ENCODE measurements at places on chromosomes 12 and 14. TPM values are rescaled to one million over a fixed set of nuclear protein-coding genes. Genes with fewer than 3 reads are reported as not detected.

YAF2 gene
- 19.9 TPM for total RNA-seq

DNA sequence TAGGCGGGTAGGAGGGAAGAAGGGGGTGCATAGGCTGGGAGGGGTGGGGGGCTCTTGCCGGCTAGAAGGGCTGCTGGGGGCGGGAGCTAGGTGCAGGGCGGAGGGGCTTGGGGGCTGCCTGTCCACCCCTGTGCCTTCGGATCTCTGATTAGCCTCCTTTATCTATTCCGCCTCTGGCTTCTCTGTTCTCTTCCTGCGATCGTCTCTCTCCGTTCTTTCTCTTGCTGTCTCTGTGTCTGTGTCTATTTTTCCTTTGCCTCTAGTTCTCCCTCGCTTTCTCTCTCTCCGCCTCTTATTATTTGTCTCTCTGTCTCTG is 166.7 kb upstream of the LHX5 start:
- no peaks in the 10 kb centered on the region for H3K36me3 ChIP-seq
- no peaks in the 10 kb centered on the region for H3K27me3 ChIP-seq

CPM gene
- 1.8 TPM for total RNA-seq

GRCh38 chr14:21748869-21749303 is 75.3 kb upstream of the OR4E1 start:
- H3K27ac ChIP-seq = no peak overlapping the region
- no peak overlapping the region for H3K4me3 ChIP-seq
- H3K27me3 ChIP-seq = no peaks in the 10 kb centered on the region
- DNase-seq = no peak
- H3K4me1 ChIP-seq = no peaks in the 10 kb centered on the region
- no peaks in the 10 kb centered on the region for H3K36me3 ChIP-seq

RITA1 gene
- 22.4 TPM for total RNA-seq

RIPK3 gene
- 11.9 TPM for total RNA-seq

DNA sequence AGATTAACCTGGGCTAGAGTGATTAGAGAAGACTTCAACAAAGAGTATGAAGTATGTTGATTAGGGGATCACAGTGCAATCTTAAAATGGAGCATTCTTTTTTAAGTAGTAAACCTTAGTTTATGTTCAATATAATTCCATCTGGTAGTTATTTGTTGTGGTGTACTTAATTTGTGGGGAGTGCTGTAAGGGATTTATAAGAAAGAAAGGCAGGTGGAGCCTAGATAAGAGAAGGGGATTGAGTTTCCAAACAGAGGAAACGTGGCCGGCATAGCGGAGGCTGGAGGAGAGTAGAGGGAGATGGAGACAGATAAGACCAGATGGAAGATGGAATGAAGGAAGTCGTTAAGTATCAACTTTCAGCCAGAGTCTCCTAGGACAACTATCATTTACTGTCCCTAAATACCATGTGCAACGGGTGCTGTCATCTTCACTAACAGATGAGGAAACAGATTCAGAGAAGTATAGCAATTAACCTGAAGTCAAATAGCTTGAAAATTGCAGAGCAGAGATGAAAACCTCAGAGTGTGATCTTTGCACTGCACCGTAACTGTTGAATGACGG is 38.1 kb downstream of the GOLGA5 start:
- H3K36me3 ChIP-seq = peaks cover 76% of the 10 kb centered on the region
- no peaks in the 10 kb centered on the region for H3K27me3 ChIP-seq
- no peak overlapping the region for H3K27ac ChIP-seq
- no peak for DNase-seq
- H3K4me1 ChIP-seq = no peaks in the 10 kb centered on the region
- H3K4me3 ChIP-seq = no peak overlapping the region

SMIM41 gene
- total RNA-seq = not detected

IFNG gene
- total RNA-seq = not detected

DNA sequence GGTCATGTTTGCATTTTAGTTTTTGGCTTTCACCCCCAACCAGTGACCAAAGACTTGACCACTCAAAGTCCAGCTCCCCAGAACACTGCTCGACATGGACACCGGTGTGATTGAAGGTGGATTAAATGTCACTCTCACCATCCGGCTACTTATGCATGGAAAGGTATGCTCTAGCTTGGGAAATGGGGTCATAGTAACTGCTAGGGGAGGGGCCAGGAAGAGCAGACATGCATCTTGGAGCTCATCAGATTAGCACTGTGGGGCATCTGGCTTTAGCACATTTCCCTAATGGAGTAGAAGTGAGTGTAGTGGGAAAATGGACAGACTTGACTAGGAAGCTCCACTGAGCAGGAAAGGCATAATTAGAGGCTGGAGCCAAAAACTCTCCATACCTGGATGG is 2.8 kb downstream of the PCBP2 start:
- H3K4me1 ChIP-seq = peaks cover 21% of the 10 kb centered on the region
- no peak for DNase-seq
- peak overlapping the region; percentile 0 for H3K27ac ChIP-seq
- H3K27me3 ChIP-seq = no peaks in the 10 kb centered on the region
- peaks cover 57% of the 10 kb centered on the region for H3K36me3 ChIP-seq
- H3K4me3 ChIP-seq = peak overlapping the region; percentile 97

DNA sequence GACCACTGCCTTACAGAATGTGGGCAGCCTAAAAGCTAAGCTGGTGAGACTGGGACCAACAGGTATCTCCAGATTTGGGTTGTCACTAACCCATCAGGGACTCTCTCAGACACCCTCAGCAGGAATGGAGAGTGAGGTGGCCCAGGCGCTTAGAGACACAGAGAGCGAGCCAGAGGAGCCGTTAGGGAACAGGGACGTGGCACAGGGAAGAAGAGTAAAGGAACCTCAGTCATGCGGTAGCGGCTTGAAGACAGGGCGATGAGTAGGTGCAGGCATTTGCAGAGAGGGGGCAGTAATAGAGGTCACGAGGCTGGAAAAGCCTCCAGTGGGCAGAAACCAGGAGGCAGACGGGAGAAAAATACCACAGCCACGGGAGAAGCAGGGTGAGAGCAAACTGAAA is 158.0 kb upstream of the CCND2 start:
- H3K4me3 ChIP-seq = no peak overlapping the region
- peak; percentile 15 for DNase-seq
- no peak overlapping the region for H3K27ac ChIP-seq
- peaks cover 3% of the 10 kb centered on the region for H3K27me3 ChIP-seq
- H3K4me1 ChIP-seq = peaks cover 12% of the 10 kb centered on the region
- H3K36me3 ChIP-seq = no peaks in the 10 kb centered on the region

ZFHX2 gene
- 0.59 TPM for total RNA-seq

ETNK1 gene
- total RNA-seq = 42.1 TPM

DNA sequence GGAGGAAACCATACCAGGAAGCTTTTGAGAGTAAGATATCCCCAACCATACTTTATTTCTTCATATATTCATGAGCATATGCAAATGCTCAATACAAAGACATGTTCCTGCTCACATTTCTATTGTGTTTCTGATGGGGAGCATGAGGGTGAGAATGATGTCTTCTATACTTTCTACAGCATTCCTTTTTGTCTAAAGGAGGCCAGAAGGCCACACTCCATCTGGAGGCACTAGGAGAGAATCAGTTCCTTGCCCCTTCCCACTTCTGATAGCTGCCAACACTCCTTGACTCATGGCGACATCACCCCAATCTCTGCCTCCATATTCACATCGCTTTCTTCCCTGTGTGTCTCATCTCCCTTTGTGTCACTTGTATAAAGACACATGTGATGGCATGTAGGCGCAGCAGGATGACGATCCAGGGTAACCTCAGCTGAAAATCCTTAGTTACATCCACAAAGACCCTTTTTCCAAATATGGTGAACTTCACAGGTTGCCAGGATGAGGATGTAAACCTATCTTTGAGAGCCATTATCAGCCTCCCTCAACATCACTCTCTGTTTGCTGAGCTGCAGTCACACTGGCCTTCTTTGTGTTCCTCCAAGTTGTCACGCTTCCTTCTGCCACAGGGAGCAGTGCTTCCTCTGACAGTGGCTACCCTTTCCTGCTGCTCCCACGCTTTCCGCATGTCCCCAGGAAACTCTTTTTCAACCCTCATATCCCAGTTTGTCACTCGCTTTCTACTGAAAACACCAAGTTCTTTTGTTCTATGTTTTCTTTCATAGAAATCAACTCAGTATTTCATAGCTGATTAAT is 96.9 kb downstream of the STXBP6 start:
- H3K36me3 ChIP-seq = no peaks in the 10 kb centered on the region
- H3K4me1 ChIP-seq = no peaks in the 10 kb centered on the region
- H3K4me3 ChIP-seq = no peak overlapping the region
- no peak overlapping the region for H3K27ac ChIP-seq

- H3K4me3 ChIP-seq = peak overlapping the region; percentile 86
- peak; percentile 77 for DNase-seq
- peaks cover 10% of the 10 kb centered on the region for H3K36me3 ChIP-seq
- peak overlapping the region; percentile 80 for H3K27ac ChIP-seq
These were observed 881 bp downstream of the PYGL start for GRCh38 chr14:50943261-50943942.

GRCh38 chr12:54025499-54026405 is 2.5 kb upstream of the HOXC6 start:
- H3K4me3 ChIP-seq = peak overlapping the region; percentile 43
- peaks cover 53% of the 10 kb centered on the region for H3K4me1 ChIP-seq
- H3K36me3 ChIP-seq = peaks cover 10% of the 10 kb centered on the region
- DNase-seq = no peak
- H3K27ac ChIP-seq = peak overlapping the region; percentile 66
- no peaks in the 10 kb centered on the region for H3K27me3 ChIP-seq

- no peak overlapping the region for H3K4me3 ChIP-seq
- H3K27ac ChIP-seq = no peak overlapping the region
- DNase-seq = peak; percentile 26
- no peaks in the 10 kb centered on the region for H3K4me1 ChIP-seq
These were observed 13.6 kb downstream of the TTC9 start for GRCh38 chr14:70655110-70655826.

GRCh38 chr12:11661491-11662089 is 12.1 kb downstream of the ETV6 start:
- H3K4me1 ChIP-seq = peaks cover 21% of the 10 kb centered on the region
- H3K27ac ChIP-seq = no peak overlapping the region
- H3K36me3 ChIP-seq = peaks cover 3% of the 10 kb centered on the region

- no peak overlapping the region for H3K4me3 ChIP-seq
- no peak overlapping the region for H3K27ac ChIP-seq
- peaks cover 5% of the 10 kb centered on the region for H3K4me1 ChIP-seq
- DNase-seq = no peak
- no peaks in the 10 kb centered on the region for H3K27me3 ChIP-seq
These were observed 4.5 kb upstream of the DHRS7 start for GRCh38 chr14:60169722-60170121.

DNA sequence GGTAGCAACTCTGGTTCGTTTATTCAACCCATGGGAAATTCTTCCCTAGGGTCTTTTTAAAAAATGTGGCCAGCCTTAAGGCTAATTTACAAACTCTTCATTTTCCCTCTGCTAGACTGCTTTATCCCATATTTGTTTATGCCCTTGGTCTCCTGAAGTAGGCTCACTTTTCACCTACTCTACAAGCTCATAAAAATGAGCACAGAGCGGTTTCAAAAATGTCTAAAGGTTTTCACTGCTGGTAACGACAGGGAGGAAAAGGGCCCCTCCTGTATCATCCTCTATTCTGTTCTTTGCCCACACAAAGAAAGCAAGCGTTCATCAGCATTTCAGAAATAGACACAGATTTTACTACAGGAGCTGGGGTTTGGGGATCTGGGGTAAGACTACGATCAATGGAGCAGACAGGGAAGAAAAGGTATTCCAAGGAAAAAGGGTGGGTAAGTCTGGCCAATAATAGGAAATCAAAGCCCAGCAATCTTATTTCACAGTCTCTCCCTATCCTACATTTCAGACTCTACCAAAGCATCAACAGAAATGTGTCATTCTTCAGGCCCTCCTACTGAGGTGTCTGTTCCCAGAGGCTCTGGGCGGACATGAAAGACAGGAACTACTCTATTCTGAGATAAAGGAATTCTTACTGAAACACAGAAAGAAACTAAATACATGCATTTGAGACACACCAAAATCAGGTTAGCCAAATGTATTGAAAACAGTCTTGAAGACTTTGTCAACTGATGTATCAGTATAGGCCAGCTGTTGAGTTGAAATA is 86.4 kb downstream of the SPPL3 start:
- H3K27ac ChIP-seq = no peak overlapping the region
- no peaks in the 10 kb centered on the region for H3K27me3 ChIP-seq
- no peaks in the 10 kb centered on the region for H3K36me3 ChIP-seq

DNA sequence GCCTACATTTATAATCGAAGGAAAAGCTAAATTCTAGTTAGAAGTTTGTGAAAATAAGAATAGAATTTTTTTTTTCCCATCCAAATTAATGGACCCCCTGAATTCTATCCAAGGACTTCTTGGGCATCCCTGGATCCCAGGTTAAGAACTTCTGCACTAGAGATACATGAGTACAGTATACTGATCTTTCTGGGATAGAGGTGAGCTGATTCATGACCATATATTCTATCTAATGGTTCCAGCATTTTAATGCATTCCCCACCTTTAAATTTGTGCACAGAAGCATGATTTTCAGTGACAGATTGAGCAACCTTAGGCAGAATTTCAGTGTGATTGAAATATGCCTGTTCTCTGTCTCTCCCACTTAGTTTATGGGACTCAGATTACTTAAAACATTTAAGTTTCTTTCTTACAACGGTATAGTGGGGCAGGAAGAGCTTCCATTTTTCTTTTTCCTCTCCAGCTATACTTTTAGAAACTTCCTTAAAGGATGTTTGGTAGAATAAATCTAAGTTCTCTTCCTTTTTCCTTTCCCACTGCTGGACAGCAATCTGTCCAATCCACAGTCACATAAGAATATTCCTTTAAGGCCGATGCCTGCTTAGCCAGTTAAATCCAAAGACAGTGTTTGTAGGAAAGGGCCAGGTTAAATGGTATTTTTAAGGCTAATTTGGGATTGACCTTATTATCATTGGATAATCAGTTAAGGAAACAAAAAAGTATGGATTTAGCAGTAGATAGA is 6.7 kb downstream of the MDM2 start:
- H3K4me1 ChIP-seq = peaks cover 12% of the 10 kb centered on the region
- peaks cover 90% of the 10 kb centered on the region for H3K36me3 ChIP-seq
- H3K27me3 ChIP-seq = no peaks in the 10 kb centered on the region
- no peak for DNase-seq
- no peak overlapping the region for H3K4me3 ChIP-seq

DNA sequence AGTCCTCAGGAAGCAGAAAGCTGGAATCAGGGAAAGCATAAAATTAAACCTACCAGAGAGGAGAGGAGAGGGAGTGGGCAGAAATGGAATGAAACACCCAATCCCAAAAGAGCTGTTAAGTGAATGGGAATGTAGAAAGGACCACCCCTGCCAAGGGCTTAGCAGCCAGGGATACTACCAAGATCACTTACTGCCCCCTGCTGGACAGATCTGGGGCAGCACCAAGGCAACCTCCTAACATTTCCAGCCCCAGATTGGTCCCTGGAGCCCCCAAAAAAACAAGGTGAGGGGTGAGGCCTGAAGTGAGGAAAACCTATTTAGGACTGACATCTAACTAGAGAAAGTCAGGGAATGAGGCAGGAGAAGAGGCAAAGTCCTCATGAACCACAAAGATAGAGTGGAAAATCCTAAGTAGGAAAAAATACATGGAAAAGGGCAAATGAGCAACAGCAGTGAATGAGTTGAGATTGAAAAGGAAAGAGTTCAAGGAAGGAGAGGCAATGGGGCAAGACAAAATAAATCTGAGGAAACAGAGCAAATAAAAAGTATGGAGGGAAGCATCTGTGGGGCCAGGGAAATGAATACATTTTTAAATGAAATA is 11.2 kb upstream of the FKBP11 start:
- H3K27me3 ChIP-seq = no peaks in the 10 kb centered on the region
- no peak overlapping the region for H3K27ac ChIP-seq
- H3K36me3 ChIP-seq = peaks cover 73% of the 10 kb centered on the region
- DNase-seq = peak; percentile 91
- no peaks in the 10 kb centered on the region for H3K4me1 ChIP-seq
